Fibroblast of pulmonary artery (primary cell): ENCODE measurements at places on chromosomes 6 and 20.
A peak's percentile ranks its signal among the peaks of the same experiment; 100 is the strongest.

GRCh38 chr6:56690519-56691285 lies 48.0 kb upstream of the DST start:
- DNase-seq: peak; percentile 88

DNA sequence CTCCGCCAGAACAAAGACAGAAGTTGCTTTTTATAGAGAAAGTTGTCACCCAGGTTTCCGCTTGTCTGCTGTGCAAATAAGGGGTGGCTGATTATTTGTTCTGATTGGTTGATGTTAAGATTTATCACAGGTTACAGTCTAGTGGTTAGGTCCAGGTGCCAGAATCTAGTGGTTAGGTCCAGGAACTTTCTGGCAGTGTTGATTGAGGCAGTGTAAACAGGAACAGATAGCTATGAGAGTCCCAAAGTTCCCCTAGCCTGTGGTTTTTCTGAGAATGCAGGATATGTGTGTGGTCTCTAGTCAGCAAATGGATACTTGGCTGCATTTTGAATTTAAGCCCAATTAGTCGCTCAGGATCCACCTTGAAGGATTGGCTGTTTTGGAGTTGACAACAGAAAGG lies 148.0 kb downstream of the TMEM200A start:
- DNase-seq: peak; percentile 39

DNA sequence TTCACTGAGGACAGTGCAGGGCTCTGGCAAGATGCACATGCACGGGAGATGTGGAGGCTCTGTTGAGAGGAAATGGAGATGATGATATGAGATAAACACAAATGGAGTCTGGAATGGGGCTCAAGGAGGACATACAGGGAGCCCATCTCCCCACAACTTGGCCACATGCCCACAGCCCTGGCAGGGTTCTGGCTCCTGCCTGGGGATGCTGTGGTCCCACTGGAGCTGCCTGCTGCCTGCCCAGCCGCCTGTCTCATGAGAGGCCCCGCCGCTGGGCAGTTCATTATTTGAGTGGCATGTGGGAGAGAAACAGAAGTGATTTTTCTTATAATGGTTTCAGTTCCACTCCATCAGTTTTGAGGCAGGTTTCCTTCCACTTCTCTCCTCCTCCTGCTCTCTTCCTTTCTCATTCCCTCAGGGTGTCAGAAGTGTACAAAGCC lies 133.6 kb upstream of the TRAF3IP2 start:
- DNase-seq: no peak

DNA sequence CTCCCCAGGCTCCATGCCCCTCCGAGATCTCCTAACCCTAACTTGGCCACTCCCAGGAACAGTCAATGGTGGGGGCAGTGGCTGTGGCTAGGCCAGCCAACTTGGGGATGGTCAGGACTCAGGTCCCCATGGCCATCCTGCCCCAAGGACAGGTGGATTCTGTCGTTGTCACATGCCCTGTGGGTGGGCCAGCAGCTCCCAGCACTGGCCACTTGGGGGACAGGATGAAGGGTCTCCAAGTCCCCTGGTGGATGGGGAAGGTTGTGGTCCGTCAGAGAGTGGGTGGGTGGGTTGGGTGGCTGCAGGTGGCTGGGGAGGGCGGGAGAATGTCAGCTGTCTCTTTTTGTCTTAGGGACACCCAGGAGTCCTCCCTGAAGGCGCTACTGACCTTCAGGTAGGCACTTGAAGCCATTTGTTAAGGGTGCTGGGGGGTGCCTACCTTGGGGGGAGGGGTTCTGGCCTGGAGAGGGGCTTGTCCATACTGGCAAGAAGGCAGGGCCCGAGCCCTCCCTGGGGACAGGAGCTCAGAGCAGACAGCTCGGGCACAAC lies 5.5 kb downstream of the COL9A3 start:
- DNase-seq: no peak

- DNase-seq: no peak
Measured at GRCh38 chr6:47237196-47237595, 72.5 kb downstream of the TNFRSF21 start.

DNA sequence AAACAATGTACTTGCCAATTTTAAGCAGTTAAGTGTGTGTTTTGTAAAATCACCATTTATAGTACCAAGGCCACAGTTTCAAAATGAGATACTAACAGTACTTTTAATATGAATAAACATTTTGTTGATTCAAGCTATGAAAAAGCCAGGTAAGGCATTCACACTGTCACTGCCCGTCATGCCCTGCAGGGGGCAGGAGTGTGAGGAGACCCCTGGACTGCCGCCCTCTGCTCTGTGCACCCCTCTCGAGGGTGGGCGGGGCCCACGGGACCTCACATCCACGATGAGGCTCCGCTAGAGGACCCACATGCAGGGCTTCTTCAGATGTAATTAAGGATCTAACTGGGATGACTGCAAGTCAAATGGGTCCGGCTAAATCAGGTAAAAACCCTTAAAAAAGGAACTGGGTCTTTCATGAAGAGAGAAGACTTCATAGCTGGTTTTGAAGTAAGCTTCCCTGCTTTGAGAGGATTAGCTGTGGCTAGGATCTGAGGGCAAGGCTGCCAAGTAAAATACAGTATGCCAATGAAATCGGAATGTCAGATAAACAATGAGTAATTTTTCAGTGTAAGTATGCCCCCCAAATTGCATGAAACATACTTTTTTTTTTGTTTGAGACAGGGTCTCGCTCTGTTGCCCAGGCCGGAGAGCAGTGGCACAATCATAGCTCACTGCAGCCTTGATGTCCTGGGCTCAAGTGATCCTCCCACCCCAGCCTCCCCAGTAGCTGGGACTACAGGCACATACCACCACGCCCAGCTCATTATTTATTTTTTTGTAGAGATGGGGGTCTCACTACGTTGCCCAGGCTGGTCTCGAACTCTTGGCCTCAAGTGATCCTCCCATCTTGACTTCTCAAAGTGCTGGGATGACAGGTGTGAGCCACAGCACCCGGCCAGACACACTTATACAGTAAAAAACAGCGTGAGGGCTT lies 18.7 kb downstream of the DIDO1 start:
- DNase-seq: no peak

DNA sequence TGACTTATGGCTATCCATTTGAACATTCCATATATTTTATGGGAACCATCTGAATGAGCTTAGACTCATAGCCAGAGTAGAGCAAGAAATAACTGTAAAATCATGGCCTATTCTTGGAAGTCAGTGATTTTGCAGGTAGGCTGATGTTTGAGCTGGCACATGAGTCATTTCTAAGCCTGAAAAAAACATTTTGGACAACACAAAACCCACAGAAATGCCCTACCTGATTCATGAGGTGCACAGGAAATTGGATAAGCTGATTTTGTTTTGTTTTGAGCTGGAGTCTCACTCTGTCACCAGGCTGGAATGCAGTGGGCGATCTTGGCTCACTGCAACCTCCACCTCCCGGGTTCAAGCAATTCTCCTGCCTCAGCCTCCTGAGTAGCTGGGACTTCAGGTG lies 443.0 kb downstream of the PKHD1 start:
- no peak for DNase-seq

- DNase-seq: no peak
Measured at GRCh38 chr20:12331236-12331635, 413.5 kb downstream of the BTBD3 start.

DNA sequence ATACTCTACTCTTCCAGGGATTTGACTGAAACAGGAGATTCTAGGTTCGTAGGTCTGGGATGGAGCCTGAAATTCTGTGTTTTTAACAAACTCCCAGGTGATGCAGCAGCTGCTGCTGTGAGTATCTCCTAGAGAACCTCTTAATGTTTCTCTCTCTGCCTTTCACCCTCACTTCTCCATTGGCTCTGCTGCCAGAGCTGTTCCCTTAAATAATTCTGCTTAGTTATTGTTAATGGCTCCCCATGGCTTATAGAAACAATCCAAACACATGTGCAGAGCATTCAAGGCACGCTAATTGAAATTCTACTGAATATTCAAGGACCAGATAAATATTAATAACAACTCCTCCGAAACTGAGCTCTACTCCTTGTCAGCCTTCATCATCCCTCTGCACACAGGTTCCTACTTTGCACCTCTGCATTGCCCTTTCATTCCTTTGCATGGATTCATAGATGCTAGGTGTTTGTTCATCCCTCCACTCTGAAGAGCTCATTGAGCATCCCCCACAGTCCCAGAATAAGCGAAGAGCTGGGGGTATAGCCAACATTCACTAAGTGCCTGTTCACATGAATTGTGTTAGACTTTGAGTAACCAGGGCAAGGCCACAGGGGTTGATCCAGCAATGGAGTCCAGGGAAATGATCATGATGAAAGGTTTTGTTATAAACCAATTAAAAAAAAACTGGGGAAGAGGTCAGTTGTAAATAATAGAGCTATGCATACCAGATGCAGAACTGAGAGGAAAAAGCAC lies 488.4 kb upstream of the JAG1 start:
- no peak for DNase-seq

DNA sequence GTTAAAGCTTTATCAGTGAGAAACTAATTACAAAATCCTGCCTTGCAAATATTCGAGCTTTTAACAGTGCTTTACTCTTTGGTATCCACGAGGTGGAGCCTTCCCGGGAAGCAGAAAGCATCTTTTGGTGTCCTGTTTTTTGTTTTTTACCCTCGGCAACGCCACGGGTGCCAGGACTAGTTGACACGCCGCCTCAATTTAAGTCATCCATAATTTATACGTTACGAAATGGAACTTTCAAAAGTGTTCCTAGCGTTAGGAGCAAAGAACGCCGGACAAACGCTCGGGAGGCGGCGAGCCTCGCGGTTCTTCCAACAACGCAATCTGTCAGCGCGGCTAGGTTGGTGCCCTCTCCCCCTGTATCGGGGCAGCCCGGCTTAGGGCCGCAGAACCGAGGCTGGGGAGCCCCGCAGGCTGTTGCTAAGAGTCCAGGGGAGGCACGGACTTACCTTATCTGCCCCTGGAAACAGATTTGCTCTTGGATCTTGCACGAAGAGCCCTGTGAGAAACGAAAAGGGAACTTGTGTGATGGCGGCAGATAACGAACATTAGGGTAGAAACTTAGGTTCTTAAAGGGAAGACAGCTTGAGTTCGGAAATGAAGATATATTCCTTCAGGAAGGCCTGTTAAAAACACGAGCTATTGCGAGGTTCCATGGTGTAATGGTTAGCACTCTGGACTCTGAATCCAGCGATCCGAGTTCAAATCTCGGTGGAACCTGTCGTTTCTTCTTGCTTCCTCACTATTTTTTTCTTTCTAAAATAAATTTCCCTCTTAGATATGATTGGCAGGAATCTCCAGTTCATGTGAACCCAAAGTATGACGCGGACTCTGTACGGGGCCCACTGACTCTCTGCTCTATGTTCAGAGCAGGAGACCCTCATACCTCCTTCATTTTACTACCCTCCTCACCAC lies 46.2 kb upstream of the ZNF184 start:
- peak; percentile 93 for DNase-seq

GRCh38 chr20:1304710-1305515 lies 24.0 kb downstream of the SDCBP2 start:
- DNase-seq: no peak

DNA sequence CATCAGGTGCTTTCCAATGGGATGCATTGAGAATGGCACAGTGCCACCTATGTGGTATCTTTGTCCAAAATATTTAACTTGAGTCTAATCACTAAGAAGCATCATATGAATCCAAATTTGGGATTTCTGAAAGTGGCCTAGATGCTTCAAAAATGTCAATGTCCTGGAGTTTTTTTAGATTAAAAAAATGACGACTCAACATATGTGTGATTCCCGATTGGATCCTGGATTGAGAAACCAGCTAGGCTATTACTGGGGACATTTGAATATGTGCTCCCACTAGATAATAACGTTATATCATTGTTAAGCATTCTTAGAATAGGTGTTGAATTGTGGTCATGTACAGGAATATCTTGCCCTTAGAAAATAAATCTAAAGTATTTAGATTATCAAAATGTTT lies 189.2 kb downstream of the TBXT start:
- no peak for DNase-seq

DNA sequence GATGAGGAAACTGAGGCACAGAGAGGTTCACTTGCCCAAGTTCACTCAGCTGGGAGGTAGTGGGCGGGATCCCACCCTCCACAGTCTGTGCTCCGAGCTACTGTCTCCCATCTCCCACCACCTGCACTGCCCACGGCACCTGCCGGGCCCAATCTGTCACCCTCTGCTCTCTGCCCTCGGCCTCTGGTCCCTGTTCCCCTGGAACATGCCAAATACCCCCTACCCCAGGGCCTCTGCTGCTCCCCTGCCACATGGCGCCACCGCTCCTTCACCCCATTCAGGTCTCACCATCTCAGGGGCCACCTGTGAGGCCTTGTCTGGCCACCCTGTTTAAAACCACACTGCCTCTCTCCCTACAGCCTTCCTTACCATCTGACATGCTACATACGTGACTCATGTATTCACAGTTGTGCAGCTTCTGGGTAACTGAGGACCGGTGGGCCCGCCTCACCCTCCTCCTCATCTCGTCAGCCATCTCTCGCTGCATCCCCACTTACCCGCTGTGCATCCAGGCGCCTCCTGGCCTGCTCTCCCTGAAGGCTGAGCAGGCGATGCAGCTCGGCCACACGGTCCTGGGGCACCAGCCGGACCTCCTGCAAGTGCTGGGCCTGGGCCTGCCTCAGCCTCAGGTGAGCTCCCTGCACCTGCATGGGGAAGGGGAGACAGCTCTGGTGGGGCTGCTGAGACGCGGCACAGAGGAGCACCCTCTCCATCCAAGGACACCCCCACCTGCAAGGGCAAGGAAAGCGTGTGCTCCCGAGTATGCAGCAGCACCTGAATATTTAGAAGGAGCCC lies 50.6 kb downstream of the GINS1 start:
- DNase-seq: no peak

DNA sequence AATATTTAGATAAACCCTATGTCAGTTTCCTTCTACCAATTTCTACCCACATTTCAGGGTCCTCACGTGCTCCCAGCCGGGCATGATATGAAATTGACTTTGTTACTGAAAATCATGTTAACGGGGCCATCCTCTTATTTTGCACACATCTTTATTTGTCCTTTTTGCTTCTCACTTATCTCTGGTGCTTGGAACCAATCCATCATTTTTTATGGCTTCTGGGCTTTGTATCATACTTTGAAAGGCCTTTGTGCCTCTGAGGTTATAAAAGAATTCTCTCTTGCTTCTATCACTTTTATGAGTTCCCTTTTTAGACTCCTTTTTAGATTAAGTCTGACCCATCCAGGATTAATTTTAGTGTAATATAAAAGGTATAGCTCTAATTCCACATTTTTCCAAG lies 117.1 kb upstream of the PRND start:
- no peak for DNase-seq

- no peak for DNase-seq
Measured at GRCh38 chr6:170062915-170063241, 228.0 kb downstream of the DLL1 start.
